ENCODE measurements at places on chromosomes 5 and 9.

DNA sequence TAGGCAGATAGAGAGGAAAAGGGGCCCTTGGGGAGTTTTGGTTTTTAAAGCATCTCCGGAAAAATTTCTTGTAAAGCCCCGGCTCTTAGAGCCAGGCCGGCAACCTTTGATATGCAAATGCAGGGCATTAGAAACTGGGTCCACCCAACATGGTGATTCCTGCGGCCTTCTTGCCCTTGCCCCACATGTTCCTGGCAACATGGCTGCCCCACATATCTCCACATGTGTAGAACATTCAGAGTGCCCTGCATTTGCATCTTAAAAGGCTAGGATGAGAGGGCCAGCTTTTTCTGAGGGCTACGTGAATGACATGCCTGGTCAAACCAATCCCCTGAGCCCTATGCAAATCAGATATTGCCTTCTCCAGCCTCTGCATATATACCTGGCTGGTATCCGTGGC is 5.0 kb upstream of the SNAPC3 start:
- no peak for DNase-seq

DNA sequence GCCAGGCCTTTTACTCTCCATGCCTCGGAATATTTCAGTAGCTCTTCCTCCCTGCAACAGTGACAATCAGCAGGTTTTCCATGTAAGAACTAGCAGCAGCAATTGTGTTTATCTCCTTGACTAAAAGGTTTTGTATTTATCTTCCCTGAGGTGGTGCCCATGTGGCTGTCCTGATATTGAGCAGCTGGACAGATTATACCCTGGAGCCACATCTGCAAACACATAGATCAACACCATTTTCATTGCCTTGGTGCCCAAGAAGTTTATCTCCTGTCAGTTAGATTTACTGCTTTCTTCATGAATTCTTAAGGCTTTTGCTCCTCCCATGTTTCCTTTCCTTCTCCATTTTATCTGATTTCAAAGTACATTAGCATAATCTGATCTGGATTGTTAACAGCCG is 378.4 kb downstream of the SPATA31D1 start:
- no peak for DNase-seq

DNA sequence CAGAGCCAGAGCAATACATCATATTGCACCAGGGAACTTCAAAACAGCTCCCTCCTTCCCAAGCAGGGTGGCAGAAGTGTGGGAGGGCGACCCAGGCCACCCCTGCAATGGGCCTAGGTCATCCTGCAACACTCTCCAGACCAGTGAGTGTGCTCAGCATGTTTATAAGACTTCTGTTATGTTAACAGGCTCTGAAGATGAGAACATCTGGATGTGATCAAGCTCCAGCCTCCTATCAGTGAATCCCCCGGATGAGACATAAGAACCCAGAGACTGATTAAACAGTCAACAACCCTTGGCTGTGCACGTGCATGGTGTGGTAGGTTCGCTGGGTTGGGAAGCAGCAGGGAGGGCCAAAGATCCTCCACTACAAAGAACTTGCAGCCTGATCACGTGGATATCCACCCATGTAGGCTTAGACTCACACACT is 63.3 kb downstream of the ABCA1 start:
- no peak for DNase-seq

DNA sequence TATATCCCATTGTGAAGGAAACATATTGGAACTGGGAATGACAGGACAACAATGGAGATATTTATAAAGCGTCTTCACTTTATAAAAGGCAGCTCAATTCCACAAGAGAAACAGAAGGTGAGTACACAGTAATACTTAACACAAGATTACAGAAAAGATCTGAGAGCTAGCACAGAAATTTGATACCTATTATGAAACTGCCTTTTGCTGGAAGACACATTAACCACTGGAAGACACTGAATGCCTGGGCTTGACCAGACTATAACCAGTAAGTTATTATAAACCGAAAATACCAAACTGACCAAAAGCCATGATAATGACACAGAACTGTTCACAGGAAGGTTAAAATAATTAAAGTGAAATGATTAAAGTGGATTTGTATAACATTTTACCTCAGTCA is 195.4 kb downstream of the NR2F1-AS1 start:
- no peak for DNase-seq

GRCh38 chr5:76021936-76022584 is 61.1 kb upstream of the SV2C start:
- no peak for DNase-seq

DNA sequence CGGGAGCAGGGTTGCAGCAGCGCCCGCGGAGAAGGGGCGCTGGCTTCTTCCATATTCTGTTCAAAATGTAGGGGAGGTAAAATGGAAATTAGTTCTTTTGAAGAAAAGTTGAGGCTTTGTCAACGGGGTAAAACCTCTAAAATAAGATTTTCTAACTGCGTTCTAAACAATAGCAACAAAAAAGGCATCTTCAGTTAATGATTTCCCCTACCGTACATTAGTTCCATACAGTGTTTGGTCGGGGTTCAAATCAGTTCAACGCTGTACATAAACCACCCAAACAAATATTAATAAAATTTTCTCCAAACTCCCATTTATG is 343 bp upstream of the FANCC start:
- DNase-seq: no peak

DNA sequence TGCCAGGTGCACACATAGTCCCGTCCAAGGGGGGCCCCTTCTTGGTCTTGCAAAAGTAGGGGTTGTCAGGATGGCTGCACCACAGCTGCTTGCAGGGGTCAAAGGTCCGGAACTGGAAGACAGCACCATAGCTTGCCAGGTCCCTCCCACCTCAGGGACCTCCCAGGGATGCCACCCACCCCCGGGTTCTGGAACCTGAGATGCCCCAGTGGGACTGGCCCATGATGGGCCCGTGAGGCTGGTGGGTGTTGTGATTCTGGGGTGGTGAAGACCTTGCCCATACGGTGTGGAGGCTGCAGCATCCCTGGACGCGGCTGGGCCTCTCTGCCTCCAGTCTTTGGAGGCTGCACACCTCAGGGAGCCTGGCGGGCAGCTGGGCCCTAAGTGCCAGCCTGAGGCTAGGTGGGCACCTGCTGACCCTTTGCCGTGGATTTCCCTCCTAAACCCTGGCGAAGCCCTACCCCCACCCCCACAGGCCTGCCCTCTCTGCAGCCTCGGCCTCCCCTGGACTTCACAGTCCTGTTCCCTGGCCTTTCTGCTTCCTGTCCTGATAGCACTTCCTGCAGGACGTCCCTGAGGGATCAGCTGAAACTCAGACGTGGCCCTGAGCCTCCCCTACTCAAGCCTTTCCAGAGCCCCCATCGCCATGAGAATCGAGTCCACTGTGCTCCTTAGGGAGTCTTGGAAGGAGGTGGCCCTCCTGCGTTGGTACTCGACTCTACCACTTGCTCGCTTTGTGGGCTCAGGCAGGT is 92.1 kb downstream of the ZNF354C start:
- no peak for DNase-seq

GRCh38 chr9:133252301-133253020 is 22.5 kb downstream of the ABO start:
- DNase-seq: no peak

DNA sequence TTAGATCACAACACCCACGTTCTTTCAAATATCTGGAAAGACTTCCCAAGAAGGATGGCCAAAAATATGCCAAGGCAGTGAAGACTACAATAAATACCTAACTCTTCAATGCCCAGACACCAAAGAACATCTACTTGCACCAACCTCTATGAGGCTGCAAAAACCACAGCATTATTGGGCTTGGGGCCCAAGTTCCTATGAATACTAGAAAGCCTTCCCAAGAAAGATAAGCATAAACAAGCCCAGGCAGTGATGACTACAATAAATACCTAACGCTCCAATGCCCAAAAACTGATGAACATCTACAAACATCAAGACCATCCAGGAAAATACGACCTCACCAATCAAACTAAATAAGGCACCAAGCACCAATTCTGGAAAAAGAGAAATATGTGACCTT is 41.3 kb downstream of the AP3B1 start:
- no peak for DNase-seq

GRCh38 chr5:10467281-10468198 is 25.9 kb downstream of the ROPN1L start:
- no peak for DNase-seq

DNA sequence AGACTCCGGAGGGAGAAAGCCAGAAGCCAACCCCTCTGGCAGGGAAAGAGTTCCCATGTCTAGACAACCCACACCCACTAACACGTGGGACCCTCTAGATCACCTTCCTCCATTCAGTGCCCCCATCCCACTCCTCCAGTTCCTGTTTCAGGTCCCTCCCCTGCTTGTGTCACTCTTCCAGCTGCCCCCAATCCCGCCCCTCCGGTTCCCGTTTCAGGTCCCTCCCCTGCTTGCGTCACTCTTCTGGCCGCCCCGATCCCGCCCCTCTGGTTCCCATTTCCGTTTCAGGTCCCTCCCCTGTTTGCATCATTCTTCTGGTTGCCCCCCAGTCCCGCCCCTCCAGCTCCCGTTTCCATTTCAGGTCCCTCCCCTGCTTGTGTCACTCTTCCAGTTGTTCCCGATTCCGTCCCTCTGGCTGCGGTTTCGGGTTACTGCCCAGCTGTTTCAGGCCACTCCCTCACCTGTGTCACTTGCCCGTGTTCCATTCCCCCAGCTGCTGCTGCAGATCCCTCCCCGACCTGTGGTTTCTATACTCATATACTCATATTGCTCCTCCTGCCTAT is 64.8 kb upstream of the RANBP6 start:
- DNase-seq: peak; percentile 72
